ENCODE measurements at places on chromosomes 11 and 22.

GRCh38 chr22:35678836-35679235 lies 30.6 kb downstream of the APOL6 start:
- DNase-seq: no peak

- DNase-seq: no peak
Observed at GRCh38 chr11:76348348-76348747, 32.6 kb downstream of the THAP12 start.

GRCh38 chr11:64564419-64564818 lies 26.6 kb upstream of the SLC22A12 start:
- DNase-seq: no peak

GRCh38 chr11:48154151-48154550 lies 62.5 kb upstream of the OR4B1 start:
- DNase-seq: no peak

Data from cerebellar cortex (tissue), 1 donor.